Anterior cingulate cortex (tissue), 58 donors: ENCODE measurements at places on chromosomes 3 and 15.

DNA sequence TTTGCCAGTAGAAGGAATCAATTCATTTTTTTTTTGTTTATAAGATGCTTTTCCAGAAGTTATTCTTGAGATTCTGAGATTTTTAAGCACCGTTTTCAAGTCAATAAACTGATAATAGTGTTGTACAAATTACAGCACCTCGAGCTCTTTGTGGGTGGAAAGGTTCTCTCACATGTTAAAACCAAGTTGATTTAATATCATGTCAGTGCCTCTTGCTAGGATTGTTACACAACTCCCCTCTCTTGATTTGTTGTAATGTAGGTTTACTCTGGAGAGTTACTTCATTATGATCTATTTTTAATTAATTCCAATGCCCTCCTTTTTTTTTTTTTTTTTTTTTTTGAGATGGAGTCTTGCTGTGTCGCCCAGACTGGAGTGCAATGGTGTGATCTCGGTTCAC is 25.8 kb upstream of the UBXN7 start:
- no peak for DNase-seq

DNA sequence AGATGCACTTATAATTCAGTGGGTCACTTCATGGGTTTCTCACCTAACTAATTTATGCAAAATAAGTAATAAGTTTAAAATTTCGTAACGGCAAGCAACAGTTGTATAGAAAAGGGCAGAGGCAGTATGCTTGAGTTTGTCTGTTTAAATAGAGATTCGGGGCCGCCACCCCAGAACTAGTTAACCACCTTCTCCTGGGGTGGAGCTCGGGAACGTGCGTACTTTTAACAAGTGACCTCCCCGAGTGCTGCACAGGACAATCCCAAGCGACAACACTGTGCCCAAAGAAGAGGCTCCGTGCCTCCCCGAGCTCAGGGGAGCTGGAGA is 439 bp downstream of the SSR3 start:
- DNase-seq: no peak

GRCh38 chr15:100672959-100673358 is 70.6 kb downstream of the ASB7 start:
- DNase-seq: no peak

- DNase-seq: peak; percentile 35
Observed at GRCh38 chr15:56832125-56832524, 86.3 kb upstream of the TCF12 start.

DNA sequence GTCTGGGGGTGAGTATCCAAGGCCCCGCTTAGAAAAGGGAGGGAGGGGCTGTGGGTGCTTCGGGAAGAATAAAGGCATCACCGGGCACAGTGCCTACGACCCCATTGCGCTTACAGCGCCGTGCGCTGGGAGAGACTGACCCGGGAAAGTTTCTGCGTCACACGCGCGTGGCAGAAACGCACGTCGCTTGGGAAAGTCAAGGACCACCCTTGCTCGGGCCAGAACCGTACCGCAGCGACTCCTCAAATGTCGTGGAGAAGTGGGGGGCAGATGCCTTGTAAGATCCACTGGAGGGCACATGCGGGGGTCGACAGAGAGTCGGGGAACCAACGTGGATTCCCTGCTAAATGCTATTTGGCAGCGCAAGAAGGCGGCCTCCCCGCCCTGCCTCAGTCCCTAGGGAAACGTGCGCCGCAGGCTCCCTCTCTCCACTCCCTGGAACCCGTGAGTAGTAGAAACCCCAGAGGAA is 2.4 kb downstream of the ADAMTS9 start:
- DNase-seq: peak; percentile 35

- peak; percentile 25 for DNase-seq
Observed at GRCh38 chr15:75153087-75153486, 48.6 kb upstream of the C15orf39 start.

DNA sequence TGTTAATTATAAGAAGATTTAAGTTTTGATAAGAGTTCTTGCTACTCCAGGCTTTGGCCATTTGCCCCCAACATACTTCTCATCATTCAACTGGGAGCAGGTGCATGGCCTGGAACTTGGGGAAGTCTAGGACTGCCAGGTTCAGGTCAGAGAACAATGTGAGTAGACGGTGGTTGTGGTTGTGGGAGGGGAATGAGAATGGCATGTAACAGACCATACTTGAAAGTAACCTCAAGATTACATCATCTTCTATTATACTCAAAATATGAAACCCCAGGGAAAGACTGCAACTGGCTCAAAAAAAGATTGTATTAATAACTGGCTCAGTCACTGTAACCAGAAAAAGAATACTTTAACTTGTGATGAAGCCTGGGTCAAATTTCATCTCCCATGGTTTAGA is 364.9 kb upstream of the DPPA4 start:
- no peak for DNase-seq

- no peak for DNase-seq
Observed at GRCh38 chr3:61199843-61200242, 51.4 kb downstream of the FHIT start.

- no peak for DNase-seq
Observed at GRCh38 chr15:81002009-81002330, 1.2 kb downstream of the TLNRD1 start.

- no peak for DNase-seq
Observed at GRCh38 chr15:75867449-75867848, 24.2 kb downstream of the UBE2Q2 start.

DNA sequence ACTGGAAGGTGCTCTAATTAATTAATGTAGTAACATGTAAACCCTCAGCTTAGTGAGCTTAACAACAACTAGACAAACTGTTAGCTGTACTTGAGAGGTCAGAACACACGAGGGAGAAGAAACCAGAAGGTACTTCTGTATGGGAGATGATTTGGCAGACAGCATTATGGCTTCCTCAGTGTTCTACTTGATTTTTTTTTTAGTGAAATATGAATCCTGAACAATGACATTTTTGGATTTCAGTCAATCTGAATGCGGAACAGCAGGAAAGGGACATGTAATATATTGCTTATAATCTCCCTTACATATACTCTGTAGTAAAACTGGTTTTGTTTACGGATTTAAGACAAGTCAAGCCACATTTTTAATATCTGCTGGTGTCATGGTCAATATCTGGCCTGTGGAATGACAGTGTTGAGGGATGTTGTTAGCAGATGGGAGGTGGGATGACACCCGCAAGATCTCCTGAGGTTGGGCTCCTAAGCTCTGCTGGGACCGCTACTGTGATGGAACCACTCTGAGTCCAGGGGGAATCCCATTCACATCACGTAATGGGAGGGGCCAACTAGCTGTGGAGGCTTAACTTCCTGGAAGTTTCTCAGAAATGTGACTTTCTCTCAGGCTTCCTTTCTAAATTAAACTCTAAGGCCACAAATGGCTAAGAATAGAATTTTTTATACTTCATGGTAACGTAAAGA is 18.7 kb downstream of the TNFAIP8L3 start:
- no peak for DNase-seq

GRCh38 chr3:194137008-194137505 is 1.1 kb downstream of the HES1 start:
- DNase-seq: peak; percentile 62

DNA sequence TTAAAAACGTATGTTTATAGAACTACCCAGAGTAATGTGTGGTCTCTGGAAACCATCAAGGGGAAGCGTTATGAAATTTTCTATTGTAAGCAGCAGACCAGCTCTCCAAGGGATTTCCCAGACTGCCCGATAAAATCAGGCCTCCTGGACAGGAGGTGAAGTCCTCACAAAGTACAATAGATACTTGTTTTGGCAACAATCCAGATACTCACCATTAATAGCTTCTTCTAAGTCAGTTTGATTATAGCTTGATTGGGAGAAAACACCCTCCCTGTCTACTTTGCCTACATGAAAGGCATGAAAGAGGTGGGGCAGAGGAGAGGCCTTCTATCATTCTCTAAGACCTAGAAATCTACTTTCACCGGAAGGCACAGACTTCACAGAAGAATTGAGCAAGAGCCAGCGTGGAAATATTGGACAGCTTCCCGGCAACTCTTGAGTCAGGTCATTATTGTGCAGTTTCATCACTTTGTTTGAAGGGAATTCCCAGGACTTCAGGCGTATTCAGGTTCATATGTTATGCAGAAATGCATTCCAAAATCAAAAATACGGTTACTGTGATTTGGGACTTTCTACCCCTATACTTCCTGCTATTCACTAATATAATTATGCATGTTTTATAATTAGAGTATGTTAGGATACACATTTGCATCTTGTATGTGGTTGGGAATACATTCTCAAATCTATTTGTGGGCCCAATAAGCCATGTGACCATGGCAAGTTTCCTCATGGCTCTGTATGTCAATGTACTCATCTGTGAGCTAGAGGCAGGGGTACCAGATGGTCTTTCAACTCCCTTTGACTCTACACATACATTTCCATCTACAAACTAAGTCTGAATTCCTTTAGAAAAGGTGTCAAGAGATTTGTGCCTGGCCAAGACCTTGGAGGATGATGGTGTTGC is 103.5 kb downstream of the CD47 start:
- DNase-seq: no peak

GRCh38 chr3:101870138-101870537 is 20.8 kb downstream of the NFKBIZ start:
- no peak for DNase-seq

DNA sequence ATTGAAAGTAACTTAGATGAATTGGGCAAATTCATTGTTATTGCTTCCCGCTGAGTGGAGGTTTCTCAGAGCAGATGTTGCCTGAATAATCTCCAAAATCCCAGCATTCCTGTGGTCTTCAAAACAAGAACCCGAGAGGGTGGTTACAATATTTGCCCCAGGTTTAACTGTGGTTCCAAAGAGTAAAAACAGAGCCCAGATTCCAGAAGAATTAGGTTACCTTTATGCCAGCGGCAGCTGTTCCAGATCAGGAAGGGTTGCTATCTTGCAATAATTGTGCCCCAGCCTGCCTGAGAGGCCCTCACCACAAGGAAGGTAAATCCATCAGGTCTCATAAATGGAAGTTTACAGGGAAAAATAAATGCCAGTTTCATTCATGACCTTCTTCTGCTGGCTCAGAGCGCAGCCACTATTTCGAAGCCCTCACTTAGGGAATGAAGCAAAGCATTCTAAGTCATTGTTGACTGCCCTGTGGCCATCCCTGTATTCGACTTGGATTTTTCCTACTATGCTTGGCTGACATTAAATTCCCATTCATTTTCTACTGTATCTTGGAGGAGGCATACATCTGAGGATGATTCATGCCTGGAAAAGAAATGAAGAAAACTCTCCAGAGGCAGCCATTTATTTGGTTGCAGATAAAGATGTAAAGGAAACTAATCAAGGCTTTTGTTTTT is 54.6 kb downstream of the SSUH2 start:
- DNase-seq: no peak

DNA sequence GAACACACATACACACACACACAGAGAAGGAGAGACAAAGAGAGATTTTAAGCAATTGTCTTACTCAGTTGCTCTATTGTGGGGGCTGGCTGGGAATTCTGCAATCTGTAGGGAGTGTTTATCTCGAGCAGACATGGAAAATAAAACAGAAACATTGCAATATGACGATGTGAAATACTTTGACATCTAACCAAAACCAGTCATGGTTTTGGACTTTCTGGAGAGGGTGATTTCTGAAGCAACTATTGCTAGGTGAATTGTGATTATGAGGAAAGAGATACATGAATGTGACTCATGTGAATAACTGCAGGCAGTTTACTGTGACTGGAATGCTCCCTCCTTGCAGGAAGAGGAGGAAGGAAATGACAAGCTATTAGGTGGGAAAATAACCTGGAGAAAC is 12.3 kb upstream of the PHLDB2 start:
- DNase-seq: no peak

DNA sequence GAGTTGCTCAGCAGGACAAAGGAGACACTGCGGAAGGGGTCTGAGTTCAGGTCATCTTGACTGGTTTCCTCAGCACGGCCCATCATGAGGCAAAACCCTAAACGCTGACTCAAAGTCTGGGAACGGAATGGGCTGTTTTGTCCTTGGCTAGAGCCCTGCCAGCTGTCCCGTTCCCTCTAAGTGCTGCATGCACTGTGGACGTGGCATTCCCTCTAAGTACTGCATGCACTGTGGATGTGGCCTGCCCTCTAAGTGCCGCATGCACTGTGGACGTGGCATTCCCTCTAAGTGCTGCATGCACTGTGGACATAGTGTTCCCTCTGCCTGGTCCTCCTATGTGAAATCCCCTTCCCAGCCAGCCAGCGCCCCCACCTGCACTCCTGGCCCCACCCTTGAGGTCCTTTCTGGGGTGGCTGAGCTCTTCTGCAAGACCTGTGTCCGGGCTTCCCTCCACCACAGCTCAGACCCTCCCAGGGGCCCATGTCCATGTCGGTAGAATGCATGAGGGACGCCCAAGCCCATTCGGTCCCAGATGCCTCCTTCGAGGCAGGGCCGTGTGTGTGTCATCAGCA is 36.7 kb downstream of the TM2D3 start:
- DNase-seq: no peak

GRCh38 chr15:69275074-69275670 is 23.5 kb upstream of the PAQR5 start:
- no peak for DNase-seq

GRCh38 chr15:22808761-22809280 is 22.4 kb downstream of the NIPA1 start:
- no peak for DNase-seq

- no peak for DNase-seq
Observed at GRCh38 chr15:90309020-90309419, 43.1 kb upstream of the ZNF774 start.
